Urinary bladder (tissue), 4 donors: ENCODE measurements at places on chromosomes 5 and 9.

- no peak for DNase-seq
Observed at GRCh38 chr5:148474025-148474511, 90.3 kb downstream of the FBXO38 start.

- DNase-seq = peak; percentile 23
Observed at GRCh38 chr5:68187268-68188055, 28.1 kb upstream of the PIK3R1 start.

DNA sequence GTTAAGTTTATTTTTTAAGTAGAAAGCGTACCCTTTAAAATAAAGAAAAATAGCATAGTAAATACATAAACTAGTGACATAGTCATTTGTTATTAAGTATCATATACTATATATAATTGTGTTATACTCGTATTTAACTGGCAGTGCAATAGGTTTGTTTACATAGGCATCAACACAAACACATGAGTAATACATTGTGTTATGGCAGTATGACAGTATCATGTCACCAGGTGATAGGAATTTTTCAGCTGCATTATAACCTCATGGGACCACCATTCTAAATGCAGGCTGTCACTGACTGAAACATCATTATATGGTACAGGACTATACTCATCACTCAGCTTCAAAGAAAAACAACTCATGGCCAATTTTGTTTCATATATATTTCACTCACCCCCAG is 8.4 kb upstream of the RIC1 start:
- DNase-seq = no peak

- DNase-seq = no peak
Observed at GRCh38 chr5:90131383-90132133, 278.0 kb downstream of the CETN3 start.

- DNase-seq = no peak
Observed at GRCh38 chr9:128911529-128912035, 9.2 kb upstream of the PHYHD1 start.

DNA sequence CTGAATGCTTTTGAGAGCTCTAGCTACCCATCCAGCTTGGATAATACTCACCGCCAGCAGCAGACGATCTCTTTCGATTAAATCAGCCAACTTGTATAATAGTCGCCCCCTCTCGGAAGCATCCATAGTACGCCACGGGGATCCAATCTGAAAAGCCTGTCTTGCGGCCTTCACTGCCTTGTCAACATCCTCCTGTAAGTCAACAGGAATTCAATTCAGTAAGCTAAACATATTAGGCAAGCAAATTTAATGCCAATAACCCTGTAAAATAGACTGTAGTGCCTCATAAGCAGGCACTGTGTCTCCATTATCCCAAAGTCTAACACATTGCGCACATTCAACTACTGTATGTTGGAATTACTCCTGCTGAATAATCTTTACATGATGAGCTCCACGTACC is 22.0 kb downstream of the ALDH1A1 start:
- no peak for DNase-seq

DNA sequence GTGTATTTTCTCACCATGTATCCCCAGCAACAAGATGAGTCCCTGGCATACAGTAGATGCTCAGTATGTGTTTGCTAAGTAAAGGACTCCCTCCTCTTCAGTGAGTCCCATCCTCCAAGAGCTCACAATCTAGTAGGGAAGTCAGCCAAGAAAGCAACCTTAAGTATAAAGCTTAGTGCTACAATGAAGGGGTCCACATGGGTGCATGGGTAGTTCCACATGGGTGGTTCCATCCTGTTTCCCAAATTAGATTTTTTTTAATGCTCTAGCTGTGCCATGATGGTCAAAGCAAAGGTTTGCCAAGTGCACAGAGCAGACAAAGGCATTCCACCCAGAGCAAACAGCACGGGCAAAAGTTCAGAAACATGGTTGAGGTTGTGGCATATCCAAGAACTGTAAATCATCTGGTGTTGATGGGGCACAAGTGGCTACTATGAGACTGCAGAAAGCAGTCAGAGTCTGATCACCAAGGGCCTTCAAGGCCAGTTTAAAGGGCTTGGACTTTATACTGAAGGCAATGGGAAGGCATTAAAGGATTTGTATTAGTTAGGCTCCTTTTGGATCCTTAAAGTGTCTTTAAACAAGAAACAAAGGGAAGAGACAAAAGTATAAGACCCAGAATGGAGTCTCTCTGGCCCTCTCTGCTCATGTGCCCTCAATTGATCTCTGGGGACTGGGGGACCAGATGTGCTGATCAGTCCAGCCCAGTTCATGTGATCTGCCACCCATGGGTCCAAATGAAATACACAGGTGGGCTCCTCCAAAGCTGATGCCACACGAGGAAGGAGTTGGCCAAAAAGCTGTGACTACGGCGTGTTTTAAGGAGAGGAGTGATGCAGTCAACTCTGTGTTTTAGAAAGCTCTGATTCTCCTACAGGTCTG is 9.0 kb upstream of the CPLX2 start:
- no peak for DNase-seq

GRCh38 chr9:13532407-13532806 is 252.9 kb upstream of the MPDZ start:
- no peak for DNase-seq

DNA sequence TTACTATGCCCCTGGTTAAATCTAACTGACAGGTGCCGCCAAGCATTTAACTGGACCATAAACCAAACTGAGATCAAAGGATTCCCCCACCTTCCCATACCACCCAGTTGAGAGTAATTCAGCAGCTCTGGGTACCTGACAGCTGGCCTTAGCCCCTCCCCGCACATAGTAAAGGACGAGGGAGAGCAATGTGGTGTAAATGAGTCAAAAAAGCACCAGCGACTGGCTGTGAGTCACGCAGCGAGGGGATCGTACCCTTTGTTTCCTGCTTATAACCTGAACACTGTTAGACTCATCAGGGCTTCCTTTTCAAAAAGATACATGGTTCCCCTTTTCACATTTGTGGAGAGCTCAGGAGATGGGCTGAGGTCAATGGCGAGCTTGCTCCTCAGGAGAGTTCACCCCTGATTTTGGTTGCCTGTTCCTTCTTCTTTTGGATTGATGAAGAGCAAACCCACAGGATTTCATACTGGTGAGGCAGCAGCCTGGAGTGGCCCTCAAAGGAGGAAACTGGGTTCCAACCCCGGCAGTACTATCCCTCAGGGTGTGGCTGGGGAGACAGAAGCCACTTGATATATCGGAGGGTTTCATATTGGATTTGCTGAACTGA is 71.5 kb downstream of the ANKRD33B start:
- DNase-seq = no peak

- no peak for DNase-seq
Observed at GRCh38 chr5:97499605-97500004, 316.6 kb upstream of the RIOK2 start.
